ENCODE measurements at places on chromosomes 2 and 18.

DNA sequence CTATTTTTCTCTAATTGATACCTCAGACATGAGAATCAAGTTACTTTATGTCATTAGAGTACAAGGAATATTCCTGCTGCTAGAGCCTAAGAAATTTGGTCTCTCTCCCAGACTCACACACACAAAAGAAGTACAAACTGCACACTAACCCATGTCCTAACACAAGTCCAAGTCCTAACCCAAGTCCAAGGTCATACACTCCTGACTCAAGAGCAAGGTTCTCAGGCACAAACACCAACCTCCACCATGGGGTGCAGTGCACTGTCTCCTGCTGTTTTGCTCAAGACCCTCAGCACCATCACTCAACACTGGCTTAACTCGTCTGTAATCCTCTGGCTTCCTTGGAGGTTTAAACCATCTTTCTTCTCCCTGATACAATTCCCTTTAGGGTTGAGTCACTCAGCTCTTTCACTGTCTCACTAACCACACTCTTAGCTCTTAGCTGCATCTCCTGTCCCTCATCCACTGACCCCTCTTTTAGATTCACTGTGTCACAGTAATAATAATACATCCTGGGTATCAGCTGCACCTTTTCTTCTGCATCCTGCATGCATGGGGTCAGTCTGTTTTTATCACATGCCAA is 129.8 kb downstream of the BCL2L11 start:
- no peak for DNase-seq

GRCh38 chr2:64876137-64876647 is 113.0 kb upstream of the SLC1A4 start:
- peak; percentile 87 for DNase-seq

- DNase-seq = no peak
Observed at GRCh38 chr2:238811293-238811692, 36.6 kb upstream of the TWIST2 start.

DNA sequence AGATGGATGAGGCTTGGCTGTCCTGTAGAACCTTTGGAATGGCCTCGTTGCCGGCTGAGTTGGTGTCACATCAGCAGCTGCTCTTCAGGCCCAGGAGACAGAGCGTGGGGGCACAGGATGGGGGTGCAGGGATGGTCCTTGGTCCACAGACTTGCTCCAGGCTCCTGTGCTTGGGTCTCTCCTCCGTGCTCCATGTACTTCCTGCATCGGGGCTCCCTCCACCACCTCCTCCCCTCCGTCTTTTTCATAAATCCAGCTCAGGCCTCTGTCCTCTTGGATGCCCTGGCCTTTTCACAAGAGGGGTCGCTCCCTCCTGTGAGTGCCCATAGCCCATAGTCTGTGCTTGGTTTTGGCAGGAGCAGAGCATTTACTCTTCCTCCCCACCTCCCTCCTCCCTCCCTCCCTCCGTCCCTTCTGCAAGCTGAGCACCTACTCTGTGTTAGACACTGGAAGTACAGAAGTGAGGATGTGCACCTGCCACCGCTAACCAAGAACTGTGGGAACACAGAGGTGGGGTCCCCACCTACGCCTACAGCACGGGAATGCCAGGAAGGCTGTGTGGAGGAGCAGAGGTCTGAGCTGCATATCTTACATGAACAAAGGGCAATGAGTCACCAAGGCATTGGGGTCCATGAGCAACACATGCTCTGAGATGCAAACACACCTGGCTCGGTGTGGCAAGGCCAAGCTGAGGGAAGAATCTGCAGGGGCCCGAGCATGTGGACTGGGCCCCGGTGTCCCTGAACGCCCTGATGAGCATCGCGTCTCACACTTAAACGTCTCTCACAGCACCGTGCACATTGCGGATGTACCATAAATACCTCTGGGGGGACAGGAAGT is 458.7 kb upstream of the HS6ST1 start:
- DNase-seq = no peak

DNA sequence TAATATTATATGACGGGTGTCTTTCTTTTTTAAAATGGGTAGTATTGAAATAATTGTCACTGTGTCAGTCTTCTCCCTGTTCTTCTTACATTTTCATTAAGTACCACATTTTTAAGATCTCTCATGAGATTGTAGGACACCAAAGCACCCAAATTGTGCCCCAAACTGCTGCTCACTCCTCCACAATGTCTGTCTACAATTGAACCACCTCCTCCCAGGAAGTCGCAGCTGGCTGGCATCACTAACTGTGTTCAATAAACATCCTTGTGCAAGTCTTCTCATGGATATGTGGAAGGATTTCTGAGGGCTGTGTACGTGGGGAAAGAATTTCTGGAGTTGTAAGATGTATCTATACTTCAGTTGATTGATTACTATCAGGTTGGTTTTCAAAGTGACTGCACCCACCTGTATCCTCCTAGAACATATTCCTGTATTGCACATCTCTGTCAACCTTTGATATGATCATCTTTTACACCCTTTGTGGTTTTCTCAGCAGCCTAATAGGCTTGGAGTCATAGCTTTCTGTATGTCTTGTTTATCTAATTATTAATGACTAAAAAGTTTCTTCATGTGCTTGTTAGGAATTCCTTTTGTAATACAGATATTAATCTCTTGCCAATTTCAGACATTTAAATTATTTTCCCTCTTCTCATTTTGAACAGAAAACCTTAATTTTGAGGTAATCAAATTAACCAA is 774.9 kb downstream of the RNF144A start:
- peak; percentile 54 for DNase-seq

DNA sequence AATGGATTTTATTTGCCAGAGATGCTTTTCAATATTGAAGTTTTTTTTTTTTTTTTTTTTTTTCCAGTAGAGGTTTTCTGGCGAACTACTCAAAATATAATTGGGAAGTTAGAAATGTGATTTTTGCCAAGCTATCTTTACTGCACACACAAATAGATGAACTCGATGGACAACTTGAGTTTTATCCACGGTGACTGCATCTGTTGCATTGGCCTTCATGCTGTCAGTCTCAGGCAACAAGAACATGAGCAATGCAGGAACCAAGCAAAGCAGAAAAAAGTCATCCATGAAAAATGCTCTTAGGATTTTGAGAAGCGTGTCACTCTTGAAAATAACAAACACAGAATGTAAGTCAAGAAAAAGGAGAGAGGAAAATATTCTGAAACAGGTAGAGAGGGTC is 22.7 kb upstream of the HDAC4 start:
- no peak for DNase-seq

DNA sequence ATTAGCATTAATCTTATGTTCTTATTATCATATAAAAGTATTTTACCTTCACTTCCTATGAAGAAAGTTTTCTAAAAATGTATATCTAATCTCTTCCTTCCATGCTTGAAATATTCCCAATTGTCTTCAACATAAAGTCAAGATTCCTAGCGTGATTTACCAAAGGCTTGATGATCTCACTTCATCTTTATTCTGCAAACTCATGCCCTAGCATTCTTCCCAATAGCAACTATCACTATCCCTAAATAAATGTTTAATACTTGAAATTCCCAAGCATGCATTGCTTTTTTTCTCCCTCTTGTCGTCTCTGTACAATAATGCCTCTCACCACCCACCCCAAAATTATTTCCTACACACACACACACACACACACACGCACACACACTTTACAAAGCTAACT is 125.8 kb downstream of the VWC2L start:
- DNase-seq = no peak

GRCh38 chr2:42585779-42586178 is 17.3 kb downstream of the MTA3 start:
- peak; percentile 72 for DNase-seq

DNA sequence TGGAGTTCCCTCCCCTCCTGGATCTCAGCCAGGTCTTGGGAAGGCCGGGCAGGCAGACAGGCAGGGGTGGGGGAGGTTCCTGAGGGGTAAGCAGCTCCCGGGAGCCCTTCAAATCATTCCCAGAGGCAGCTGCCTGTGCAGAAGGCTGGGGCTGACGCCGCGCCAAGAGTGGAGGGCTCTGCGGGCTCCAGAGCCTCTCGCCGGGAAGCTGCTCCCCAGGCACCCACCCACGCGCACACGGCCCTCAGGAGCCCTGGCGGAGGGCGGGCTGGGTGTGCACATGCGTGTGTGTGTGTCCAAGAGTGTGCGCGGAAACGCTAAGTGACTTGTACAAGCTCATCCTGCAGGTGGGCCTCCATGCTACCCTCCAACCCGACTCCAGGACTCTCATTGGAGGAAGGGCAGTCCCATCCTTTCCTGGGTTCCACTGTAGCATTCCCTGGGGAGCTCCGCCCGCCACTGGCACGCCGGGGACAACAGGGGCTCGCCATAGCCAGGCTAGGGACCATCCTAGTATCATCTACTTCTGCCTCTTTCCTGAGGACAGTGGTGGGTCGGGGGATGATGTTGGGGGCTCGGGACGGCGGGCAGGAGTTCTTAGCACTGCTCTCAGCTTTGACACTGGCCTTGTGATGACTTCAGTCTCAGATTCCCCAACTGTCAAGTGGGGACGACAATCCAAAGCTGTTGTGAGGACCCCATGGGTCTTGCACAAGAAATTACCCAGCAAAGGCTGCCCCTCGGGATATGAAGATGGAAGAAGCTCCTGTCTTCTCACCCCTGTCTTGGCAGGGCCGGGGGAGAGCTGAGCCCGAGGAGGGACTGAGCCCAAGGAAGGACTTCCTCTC is 50.3 kb downstream of the INHBB start:
- no peak for DNase-seq

GRCh38 chr2:190538201-190538600 is 3.7 kb upstream of the NEMP2 start:
- DNase-seq = no peak

- no peak for DNase-seq
Observed at GRCh38 chr2:241882091-241882625, 12.6 kb downstream of the RTP5 start.

DNA sequence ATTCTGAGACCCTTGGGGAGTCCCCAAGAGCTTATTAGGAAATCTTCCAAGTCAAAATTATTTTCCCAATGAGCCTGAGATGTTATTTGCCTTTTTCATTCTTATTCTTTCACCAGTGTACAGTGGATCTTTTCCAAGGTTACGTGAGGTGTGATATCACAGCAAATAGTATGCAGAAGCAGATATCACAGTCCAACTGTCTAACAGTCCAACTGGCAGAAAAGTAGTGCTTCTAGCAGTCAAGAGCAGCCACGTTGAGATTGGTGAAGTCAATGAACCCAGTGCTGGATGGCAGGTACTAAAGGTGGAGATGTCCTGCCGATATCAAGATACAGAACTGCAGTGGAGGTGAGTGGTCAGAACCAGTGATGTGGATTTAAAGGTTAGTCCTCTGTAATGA is 78.9 kb upstream of the ZNF397 start:
- DNase-seq = no peak
